ENCODE measurements at places on chromosomes 1 and 21.

GRCh38 chr1:187842406-187843165 is 1013.8 kb downstream of the PLA2G4A start:
- no peak for DNase-seq

DNA sequence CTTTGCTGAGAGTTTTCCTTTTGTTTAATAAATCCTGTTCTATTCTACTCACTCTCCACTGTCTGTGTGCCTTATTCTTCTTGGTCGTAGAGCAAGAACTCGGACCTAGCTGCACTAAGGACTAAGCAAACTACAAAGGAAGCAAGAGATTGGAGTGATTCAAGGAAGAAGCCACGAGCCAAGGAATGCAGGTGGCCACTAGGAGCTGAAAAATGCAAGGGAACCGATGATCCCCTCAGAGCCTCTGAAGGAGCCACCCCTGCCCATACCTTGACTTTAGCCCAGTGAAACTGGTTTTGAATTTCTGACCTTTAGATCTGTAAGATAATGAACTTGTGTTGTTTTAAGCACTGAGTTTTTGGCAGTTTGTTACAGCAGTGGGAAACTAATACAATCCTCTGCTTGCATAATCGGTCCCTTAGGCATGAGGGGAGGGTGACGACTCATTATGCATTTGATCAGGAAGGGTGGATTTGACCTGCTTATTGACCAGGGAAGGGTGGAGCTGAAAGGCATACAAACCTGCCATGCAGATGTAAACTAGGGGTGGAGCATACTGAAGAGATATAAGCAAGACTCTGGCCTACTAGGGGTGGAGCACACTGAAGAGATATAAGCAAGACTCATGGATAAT is 6.2 kb upstream of the CA6 start:
- no peak for DNase-seq

DNA sequence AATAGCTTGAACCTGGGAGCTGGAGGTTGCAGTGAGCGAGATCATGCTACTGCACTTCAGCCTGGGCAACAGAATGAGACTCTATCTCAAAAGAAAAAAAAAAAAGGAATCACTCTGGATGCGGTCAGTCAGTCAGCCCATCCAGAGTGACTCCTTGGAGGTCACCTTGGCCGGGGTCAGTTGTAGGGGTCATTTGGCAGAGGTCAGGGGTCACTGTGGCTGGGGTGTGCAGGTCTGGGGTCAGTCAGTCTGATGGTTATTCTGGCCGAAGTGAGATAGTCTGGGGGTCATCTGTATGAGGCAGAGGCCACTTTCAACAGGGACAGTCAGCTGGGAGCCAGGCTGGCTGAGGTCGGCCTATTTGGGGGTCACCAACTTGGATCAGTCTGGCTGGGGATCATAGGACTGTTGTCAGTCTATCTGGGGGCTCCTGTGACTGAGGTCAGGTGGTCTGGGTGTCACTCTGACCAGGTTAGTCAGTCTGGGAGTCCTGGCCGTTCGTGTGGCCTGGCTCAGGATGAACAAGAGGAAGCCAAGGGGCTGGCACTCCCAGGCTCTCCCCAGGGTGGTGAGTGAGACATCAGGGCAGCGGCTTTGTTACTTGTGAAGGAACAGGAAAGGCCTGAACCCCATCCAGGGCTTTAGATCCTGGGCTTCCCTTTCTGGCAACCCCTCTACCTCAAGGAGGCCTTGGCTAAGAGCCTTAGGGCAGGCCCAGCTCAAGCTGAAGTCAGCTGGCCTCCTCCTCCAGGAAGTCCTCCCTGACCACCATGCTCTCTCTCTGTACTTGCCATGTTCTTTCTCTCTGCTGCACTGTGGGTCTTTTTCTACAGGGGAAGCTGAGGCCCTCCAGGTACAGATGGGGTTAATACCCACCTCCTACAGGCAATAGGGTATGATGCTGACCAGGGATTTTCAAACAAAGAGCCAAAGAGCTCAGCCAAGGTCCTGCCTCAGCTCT is 15.1 kb downstream of the PTPRU start:
- no peak for DNase-seq

GRCh38 chr1:92831368-92831761 is 475 bp upstream of the RPL5 start:
- DNase-seq: no peak

DNA sequence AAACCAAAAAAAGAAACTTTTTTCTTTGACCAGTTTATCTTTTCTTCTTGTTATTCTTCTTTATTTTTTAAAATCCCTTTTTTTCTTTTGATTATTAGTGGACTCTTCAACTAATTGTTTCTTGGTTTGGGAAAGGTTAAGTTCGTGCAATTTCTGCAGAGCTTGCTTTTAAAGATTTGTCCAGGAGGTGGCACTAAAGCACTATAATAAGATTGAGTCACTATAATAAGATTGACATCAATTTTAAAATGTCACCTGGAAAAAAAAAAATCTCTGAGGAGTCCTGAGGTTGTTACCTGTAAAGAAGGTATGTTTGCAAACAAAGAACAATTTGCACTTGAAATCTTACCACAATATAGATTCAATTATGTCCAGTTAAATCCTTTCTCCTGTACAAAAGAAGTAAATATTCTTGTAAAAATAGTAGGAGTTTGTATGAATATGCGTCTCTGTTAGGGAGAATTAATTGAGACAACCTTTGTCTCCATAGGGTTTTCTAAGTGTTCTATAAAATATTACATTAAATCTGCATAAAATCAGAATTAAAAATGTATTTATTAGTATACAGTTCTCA is 166.7 kb downstream of the ADGRL4 start:
- DNase-seq: no peak

- no peak for DNase-seq
These were observed 44.8 kb downstream of the ATP5PO start for GRCh38 chr21:33870768-33871167.

DNA sequence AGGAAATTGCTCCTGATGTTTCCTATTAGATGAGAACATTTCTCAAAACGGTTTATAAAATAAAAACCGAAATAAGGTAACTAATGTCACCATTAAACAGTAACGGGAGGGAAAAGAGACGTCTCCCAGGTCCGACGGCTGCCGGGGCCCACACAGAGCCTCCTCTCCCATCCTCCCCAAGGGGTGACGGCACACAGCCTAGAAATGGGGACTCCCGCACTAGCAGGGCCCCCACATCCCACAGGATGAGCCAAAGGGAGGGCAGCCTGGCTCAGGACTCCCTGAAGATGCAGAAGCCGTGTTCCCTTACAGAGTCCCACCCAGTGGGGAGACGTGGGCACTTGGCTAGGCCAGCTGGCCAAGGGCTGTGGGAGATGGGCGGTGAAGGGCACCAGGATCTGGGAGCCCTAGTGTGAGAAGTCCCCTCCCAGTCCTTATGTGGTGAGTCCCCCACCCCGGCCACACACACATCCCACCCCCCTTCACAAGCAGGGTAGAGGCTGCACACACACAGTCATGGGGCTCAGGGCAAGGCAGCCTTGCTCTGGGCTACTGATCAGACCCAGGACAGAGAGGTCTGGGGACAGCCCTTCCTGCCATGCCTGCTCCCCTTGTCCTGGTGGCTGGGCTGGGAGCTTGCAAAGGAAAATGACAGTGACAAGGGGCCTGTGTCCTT is 3.3 kb downstream of the KRTAP10-3 start:
- no peak for DNase-seq

DNA sequence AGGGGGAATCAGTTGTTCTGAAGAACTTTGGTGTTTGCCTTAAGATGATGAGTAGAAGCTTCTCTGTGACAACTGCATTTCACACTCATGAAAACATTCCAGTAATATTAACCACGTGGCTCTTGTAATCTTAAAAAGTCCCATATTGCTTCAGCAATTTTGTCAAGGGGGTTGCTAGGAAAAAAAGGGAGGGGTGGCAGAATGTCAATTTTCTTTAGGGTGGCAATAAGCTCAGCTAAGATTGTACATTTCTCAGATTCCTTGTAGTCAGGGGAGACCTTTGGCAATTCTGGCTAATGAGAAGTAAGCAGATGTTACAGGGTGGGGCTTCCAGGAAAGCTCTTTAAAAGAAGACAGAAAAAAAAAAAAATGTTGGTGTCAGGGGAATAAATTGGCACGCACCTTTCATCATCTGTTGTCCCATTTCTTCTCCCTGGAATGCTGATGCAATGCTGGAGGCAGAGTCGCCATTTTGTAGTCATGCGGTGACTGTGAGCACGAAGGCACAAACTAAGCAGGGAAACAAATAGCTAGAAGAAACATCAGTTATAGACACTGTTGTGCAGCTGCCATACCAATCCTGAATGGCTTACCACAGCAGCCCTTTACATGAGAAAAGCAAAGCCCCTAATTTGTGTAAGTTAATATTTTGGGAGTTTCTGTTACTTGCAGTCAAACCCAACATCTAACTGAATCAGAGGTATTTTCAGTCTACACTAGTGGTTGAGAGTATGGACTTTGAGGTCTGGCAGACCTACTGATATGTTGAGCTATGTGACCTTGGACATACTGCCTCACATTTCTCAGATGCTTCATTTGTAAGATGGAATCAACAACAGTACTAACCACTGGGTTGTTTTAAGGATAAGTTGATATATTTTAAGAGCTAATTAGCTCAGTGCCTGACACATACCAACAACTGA is 56.1 kb upstream of the MRPS6 start:
- DNase-seq: no peak

GRCh38 chr1:235735621-235736020 is 86.0 kb upstream of the GNG4 start:
- no peak for DNase-seq
